Anterior cingulate cortex (tissue), 58 donors: ENCODE measurements at places on chromosomes 2 and 18.
A peak's percentile ranks its signal among the peaks of the same experiment; 100 is the strongest.

DNA sequence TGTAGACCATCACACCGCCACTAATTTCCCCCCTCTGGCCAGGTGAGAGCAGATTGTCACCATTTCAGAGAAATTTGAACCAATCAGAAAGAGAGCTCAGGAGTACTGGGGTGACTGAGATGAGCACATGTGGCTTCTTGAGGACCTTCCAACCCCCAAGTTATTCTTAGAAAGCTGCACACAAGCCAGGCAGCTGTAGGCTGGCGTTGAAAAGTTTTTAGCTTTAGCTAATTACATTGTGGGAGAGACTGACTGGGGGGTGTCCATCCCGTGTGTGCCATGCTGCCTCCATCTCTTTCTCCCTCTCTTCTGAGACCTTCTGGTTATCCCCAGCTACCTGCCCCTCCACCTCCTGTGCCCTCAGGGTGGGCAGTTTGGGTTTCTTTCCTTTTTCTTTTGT, 154.0 kb downstream of the AGAP1 start:
- DNase-seq, result no peak

DNA sequence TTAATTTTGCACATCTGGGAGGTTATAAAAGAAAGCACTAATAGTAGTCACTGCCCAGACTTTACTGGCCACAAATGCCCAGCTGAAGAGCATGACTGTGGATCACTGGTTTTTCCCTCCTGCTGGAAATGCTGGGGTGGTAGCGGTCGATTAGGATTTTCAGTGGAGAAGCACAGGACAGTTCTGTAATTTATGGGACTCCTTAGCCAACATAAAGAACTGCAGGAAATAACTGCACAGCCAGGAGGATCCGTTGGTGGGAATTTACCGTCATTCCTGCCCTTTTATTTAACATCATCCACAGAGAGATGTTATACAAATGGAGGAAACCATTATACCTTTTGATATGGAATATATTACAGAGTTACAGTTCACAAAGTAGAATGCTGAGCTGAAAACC, 61.5 kb downstream of the TNFRSF11A start:
- no peak for DNase-seq

DNA sequence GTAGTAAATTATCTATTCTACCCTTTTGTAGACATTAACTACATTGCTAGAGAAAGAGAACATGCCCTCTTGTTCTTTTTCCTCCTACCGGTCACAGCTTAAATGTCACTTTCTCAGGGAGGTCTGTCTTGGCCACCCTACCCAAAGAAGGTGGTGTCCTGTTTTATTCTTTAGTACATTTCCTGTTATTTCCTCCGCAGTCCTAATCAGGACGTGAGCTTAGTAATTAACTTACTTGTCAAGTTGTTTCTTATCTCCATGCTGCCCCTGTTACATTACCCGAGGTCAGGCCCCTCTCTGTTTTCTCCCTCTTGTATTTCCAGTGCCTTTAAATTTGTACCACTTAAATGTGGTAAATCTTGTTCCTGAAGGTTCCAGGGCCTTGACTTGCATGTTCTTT, 73.7 kb upstream of the RMDN2 start:
- DNase-seq, result no peak

DNA sequence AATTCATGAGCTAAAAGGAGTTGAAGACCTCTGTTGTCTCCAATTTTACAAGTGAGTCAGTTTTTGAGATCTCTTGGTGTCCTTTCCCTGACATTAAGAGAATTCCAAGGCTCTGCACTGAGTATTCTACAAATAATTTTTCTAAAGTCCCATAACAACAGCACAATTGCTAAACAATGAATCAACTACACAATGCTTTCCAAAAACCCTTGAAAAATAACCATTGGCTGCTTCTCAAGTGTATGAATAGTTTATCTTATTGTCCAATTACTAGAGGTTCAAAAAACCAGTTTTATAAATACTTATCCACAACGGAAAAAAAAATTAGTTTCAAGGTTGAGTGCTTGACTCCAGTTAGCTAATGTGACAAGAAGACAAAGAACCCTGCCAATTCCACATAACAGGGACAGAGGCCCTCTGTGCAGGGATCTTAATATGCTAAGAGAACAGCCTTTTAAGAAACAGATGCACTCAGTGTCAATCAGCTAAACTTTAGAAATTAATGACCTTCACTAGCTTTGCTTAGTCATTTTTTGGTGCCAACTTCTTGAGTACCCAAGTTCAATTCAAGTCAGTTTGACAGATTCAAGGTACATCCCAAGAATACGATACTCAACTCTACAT, 266.6 kb upstream of the CYP26B1 start:
- no peak for DNase-seq

DNA sequence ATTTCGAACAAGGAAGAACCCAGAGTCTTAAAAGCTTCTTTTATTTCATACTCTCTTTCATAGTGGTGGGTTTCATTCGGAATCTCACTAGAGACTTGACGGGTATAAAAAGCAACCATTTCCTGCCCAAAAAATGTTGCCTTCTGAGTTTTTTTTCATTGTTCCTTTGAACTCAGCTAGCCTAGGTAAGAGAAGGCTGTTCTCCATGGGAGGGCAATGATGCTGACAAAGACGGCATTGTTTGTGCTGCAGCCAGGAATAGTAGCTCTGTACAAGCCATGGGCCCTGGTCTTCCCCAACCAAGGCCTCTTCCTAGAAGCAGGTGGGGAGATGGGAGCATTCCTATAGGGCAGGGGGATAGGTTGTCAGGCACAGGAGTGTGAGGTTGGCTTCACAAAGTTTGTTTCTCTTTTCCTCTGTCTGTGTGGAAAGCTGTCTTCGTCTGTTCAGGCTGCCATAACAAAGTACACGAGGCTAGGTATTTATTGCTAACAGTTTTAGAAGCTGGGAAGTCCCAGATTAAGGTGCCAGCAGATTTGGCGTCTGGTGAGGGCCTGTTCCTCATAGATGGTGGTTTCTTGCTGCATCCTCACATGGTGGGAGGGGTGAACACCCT, 405.1 kb downstream of the NBAS start:
- DNase-seq, result no peak

GRCh38 chr18:50057009-50057408, 137.9 kb downstream of the MYO5B start:
- DNase-seq, result no peak

GRCh38 chr18:57077786-57078552, 68.9 kb upstream of the BOD1L2 start:
- no peak for DNase-seq

GRCh38 chr2:101150306-101151145, 656 bp downstream of the TBC1D8 start:
- DNase-seq, result no peak

GRCh38 chr2:100008956-100009355, 133.4 kb downstream of the AFF3 start:
- no peak for DNase-seq

DNA sequence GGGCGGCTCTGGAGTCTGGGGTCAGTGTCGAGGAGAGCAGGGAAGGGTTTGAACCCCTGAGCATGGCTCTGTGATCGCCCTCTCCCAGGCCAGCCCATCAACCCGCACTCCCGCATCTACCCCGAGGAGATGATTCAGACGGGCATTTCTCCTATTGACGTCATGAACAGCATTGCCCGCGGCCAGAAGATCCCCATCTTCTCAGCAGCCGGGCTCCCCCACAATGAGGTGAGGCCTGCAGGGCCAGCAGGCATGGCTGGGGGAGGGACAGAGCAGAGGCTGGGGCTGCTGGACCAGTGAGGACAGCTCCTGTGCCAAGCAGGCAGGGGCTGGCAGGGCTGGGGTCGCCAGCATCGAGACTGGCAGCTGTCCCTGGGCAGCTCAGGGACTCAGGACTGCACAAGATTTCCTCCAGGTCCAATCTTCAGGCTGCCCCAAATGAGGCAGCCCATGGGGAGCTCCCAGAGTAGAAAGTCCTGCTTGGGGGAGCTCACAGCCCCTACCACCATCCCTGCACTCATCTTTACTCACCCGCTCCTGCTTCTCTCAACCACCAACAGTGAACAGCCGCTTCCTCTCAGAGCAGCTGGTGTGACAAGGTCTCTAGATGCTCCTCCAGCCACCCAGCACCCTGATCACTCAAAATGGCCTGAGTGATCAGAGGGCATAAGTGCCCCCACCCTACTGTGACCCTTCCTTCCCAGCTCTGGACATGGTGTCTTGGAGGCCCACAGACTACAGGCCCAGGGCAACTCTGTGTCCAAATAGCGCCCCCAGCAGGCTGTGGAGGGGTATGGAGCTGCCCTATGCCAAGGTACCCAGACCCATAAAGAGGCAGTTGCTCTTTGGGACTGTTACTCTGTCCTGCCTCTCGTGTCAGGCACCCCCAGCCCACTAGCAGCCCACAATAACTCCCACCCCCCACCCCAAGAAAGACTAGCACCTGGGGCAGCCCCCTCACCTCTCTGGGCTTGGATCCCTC, 18.3 kb upstream of the ANKRD53 start:
- DNase-seq, result no peak

GRCh38 chr18:28837100-28837499, 660.2 kb upstream of the CDH2 start:
- DNase-seq, result no peak

GRCh38 chr2:206379266-206379665, 64.1 kb upstream of the ADAM23 start:
- DNase-seq, result no peak

DNA sequence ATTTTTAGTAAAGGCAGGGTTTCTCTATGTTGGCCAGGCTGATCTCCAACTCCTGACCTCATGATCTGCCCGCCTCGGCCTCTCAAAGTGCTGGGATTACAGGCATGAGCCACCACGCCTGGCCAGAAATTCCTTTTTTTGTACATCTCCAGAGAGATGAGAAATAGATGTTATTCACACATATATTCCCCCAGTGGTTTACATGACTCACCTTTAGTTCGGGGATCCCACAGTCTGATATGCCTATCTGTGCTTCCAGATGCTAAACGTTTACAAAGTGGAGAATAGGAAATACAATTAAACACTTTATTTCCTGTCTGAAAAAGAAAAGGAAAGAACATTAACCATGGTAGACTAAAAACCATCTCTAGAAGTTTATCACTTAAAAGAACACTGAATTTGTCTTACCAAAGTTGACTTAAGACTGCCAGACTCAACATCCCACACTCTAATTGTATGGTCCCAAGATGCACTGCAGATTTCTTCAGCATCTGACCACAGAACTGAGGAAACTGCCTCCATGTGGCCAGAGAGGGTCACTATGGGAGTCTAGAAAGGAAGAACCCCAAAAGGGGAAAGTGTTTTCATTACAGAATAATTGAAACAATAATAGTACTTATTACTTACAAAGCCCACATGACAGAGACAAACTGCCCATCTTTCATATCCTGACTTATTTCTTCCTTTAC, 12.6 kb upstream of the ICA1L start:
- DNase-seq, result no peak

GRCh38 chr2:73176205-73176880, 26.0 kb upstream of the NOTO start:
- DNase-seq, result no peak

DNA sequence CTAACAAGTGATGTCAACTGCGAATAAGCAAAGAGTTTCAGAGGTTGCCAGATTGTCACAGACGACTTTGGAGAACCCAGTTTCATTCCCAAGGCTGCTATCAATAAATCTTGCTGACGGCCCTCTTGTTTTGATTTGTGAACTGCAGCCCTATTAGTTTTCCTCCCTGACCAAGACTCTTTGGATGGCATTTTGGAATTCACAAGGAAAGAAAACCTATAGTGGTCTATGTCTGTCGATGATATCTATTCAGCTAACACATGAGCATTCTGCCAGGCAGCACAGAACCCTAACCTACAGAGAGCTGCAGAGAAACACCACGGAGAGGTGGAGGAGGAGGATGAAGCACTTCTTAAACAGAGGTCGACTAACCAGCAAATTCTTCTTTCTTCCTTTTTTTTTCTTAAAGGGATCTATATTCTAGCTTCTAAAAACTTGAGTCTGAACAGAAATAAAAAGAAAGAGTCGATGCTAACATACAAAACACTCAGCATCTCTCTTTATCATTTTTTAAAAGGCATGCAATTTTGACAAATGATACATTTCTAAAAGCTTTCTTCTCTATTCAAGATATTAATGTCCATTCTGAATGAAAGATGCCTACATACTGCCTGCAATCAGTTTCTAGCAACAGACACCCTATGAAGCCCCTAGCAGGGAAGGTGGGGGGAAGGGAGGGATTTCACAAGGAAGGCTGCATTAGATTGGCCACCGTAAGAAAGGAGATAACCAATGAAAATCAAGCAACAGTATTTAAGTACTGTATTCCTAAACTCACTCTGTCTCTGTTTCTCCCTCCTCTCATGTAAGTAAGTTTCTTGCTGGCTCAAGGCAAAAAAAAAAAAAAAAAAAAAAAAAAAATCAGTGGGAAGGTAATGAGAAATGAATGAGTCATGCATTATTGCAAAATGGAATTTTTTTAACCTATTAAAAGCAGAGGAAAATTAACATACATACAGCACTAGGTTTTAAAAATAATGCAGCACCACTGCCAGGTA, 83.0 kb upstream of the CHRNA1 start:
- peak; percentile 31 for DNase-seq

GRCh38 chr2:37589298-37589697, 82.1 kb downstream of the CDC42EP3 start:
- no peak for DNase-seq

DNA sequence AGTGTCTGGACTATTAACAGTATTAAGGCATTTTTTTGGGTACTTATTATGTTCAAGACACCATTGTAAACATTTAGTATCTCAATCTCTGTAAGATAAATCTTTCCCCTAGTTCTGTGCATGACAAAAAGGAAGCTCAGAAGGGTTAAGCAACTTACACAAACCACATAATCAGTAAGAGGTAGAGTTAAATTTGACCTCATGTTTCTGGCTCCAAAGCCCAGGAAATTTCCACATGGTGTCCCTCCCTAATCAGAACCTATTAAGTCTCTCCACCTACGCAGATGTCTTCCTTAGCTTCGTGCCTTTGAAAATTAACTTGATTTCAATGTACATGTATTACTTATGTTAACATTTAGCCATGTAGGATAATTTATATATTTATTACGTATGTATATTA, 2.0 kb downstream of the MFSD6 start:
- DNase-seq, result no peak
